ENCODE measurements at places on chromosomes 3 and 15.

DNA sequence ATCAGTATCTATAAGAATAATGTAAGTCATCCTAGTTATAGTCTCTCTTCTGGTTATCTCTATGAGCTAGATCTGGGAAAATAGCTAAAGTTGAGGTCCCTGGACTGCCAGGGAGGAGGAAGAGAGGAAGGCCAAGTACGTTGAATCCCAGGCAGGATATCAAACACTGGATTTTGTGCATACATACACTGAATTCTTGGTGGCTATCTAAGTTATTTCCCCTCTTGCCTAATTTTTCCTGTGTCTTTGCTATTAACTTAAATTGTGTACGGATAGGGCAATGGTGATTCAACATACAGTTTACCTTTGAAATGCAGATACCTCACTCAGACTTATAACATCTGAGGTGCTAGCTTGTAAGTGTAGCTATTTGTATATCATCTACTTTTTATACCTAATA lies 27.2 kb downstream of the FBXO22 start:
- DNase-seq = no peak

DNA sequence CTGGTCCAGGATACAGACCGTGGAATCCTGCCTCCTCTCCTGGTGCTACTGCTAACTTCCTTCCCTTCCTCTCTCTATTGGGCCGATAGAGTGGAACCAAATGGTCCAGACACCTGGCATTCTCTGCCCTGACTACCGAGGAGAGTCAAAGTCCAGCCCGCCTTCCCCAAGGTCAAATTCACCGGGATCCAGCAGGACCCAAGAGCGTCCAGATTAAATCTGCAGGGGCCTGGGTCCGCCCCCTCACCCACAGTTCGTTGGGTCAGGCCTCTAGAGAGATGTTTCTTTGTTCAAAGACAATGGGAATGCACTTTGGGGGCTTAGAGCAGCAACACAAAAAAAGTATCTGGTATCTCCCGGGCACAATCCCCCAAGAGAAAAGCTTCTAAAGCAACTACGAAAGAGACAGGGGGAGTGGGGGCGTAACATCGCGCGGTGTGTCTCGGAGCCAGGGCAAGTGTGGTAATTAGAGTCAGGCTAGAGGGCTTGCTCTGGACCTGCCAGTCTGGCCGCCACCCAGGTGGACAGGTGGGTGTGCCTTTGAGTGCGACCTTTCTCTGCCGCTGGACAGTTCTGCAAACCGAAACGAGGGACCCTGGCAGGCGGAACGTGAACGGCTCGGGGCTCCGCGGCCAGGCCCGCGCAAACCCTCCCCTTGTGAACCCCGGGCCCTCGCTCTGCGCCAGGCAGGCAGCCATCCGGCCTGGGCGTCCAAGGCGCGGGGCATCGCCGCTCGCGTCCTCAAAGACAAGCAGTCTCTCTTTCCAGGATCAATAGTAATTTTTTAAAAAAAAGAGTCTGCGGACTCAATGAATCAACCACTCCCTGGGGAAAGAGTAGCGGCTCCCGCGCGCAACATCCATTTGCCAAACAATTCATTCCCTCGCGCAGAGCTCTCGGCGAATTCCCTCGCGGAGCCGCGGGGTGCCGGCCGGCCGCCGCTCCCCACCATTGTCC lies 806 bp downstream of the KLHL25 start:
- DNase-seq = peak; percentile 19

GRCh38 chr15:92797168-92798052 lies 102.7 kb upstream of the CHD2 start:
- no peak for DNase-seq

DNA sequence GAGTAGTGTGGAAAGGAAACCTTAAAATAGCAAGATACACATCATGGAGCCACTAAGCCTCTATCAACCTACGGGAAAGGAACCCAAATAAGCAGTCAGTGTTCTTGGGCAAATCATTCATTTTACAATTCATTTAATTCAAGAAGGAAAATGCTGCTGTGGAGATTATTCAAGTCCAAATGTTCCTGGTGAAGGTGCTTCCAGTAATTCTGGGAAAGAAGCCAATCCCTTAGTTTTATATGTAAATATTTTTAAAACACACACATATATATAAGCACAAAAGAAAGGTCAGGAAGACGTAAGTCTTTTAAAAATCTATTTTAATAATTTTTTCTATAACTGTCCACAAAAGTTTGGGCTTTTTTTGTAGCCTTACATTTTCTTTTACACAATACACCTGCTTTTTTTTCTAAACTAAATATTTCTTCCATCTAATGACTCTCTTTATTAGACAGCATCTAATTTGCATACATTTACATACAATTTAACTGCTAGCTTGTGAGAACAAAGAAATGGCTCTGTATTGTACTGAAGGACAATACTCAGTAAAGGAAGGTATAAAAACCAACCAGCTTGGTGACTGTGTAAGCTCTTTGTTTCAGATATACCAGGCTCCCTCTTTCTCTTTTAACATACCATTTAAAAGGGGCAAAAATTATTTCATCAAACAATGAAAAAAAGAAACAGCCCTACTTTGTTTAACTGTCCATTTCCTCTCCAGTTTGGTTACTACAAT lies 269.5 kb downstream of the ZBTB20 start:
- DNase-seq = no peak

- DNase-seq = no peak
Observed at GRCh38 chr3:154195620-154196356, 74.6 kb downstream of the ARHGEF26 start.

DNA sequence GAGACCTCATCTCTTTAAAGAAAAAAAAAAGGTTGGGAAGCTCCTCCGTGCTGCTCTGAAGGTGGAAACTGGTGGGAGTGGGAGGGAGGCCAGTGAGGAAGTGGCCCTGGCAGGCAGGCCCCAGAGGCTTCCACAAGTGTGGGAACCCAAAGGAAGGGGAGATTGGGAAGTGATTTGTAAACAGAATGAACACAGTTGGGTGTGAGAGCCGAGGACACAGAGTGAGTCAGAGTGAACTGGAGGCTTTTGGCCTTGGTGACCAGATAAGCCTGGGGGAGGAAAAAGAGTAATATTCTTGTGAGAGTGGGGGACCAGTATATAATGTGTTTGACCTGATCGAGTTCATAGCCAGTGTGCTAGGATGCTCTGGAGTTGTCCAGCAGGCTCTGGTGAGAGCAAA lies 23.0 kb downstream of the MKRN2 start:
- DNase-seq = no peak

DNA sequence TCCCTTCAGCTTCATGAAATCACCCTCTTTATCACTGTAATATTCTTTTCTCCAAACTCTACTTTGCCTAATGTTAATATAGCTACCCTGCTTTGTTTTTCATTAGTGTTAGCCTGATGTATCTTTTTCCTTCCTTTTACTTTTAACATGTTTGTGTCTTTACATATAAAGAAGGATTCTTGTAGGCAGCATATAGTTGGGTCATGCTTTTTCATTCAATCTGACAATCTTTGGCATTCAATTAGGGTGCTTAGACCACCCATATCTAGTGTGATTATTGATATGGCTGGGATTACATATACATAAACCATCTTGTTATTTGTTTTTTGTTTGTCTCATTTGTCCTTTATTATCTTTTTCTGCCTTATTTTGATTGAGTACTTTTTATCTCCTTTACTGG lies 34.9 kb upstream of the HEG1 start:
- no peak for DNase-seq

GRCh38 chr15:82132096-82132495 lies 86.3 kb upstream of the MEX3B start:
- DNase-seq = no peak

- no peak for DNase-seq
Observed at GRCh38 chr15:90751300-90751825, 34.2 kb downstream of the BLM start.

- no peak for DNase-seq
Observed at GRCh38 chr3:30354972-30355371, 251.4 kb upstream of the TGFBR2 start.

GRCh38 chr3:35718921-35719320 lies 79.6 kb downstream of the ARPP21 start:
- no peak for DNase-seq

DNA sequence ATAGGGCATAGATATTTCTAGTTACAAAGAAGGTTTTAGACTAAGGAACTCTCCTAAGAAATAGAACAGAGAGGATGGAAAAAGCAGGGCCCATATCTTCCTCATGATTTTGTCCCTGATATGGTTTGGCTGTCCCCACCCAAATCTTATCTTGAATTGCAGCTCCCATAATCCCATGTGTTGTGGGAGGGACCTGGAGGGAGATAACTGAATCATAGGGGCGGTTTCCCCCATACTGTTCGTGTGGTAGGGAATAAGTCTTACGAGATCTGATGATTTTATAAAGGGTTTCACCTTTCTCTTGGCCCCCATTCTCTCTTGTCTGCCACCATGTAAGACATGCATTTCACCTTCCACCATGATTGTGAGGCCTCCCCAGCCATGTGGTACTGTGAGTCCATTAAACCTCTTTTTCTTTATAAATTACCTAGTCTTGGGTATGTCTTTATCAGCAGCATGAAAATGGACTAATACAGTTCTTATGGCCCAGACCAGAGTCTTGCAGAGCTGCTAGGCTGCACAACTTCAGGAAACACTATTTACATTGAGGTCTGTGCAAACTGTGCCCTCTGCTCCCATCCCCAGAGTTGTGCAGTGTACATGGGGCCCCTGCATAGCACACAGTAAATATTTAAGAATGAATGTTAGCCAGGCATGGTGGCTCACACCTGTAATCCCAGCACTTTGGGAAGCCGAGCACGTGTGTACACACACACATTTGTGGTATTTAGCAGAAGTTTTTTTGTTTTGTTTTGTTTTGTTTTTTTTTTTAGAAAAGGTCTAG lies 20.3 kb upstream of the CA12 start:
- no peak for DNase-seq

GRCh38 chr3:34650131-34650530 lies 851.7 kb downstream of the PDCD6IP start:
- no peak for DNase-seq

DNA sequence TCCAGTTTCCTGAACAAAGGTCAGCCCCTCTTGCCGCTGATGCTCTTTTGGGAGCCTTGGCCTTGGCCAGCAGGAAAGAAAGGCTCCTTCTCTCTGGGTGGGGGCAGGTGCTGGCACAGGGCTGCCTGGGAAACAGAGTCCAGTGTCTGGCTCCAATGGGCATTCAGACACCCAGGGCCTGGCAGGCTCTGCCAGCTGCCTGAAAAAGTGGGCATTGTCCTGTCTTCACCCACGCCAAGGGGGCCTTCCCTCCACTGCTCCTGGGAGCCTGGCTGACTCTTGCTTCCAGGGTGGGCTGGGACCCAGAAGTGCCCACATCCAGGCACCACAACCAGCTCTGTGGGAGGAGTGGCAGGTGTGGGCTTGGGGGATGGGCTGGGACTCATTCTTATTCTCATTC lies 62.7 kb downstream of the RHCG start:
- no peak for DNase-seq

GRCh38 chr3:39668420-39668819 lies 141.0 kb upstream of the MYRIP start:
- DNase-seq = no peak

GRCh38 chr15:23422946-23423708 lies 23.9 kb downstream of the GOLGA6L2 start:
- no peak for DNase-seq

GRCh38 chr15:80856809-80857377 lies 77.7 kb downstream of the CEMIP start:
- DNase-seq = no peak

- DNase-seq = no peak
Observed at GRCh38 chr3:195096484-195097330, 174.3 kb downstream of the XXYLT1 start.

- DNase-seq = no peak
Observed at GRCh38 chr3:177673112-177673914, 476.0 kb upstream of the TBL1XR1 start.

- no peak for DNase-seq
Observed at GRCh38 chr3:53754325-53754724, 91.9 kb downstream of the CHDH start.

GRCh38 chr3:183129243-183129642 lies 29.9 kb upstream of the MCCC1 start:
- DNase-seq = no peak

DNA sequence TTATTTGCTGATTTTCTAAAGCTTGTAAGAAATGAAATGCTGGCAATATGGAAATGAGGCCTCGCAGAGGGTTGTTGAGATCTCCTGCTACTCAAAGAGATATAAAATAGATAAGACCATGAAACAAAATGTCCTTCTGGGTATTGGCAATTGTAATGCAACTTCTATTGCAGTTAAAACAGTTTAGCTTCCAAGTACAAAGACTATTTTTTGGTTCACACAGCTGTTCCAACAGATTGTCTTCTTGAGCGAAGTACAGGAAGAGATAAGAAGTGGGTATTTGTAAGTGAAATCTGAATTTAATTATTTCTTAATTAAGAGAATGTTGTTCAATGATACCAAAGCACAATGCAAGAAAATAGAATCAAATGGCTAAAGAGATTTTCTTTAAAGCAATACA lies 801.5 kb upstream of the GBE1 start:
- no peak for DNase-seq

DNA sequence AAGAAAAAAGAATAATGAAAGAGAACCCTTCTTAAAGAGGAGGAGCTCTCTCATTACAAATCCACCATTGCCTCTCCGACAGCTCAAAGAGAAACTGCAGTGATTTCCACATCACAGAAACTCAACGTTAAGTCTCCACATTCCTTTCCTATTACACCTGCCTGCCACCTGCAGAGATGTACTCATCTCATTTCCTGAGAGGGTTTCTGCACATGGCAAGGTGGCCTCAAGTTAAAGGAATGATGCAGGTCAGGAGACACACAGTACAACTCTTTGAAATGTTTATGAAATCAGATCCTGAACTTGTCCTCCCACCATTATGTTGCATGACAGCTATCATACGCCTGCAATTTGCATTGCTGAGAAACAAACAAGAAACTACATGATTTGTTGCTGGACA lies 458.4 kb upstream of the ADAMTS9 start:
- no peak for DNase-seq

- no peak for DNase-seq
Observed at GRCh38 chr3:39961230-39961629, 151.8 kb downstream of the MYRIP start.

DNA sequence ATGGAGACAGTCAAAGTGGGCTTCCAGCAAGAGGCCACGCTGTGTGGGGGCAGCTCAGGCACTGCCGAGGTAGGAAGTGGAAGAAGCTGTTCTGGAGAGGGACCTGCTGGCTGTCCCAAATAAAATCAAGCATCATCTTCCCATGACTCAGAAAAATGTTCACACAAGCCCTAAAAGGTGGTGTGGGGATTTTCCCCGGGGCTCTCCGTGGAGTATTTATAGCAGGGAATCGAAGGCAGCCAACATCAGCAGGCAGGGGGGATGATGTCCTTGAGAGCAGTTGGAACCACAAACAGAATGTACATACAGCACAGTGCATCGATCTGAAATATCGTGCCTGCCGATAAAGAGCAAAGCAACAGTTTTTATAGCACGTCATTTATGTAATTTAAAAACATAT lies 27.6 kb downstream of the PRR23E start:
- DNase-seq = no peak

- DNase-seq = no peak
Observed at GRCh38 chr3:122409446-122409845, 6.4 kb downstream of the WDR5B start.

Measured in activated T-cell treated with anti-CD3 and anti-CD28 coated beads for 1 hour (primary cell).